ENCODE measurements at places on chromosomes 6 and 20.

DNA sequence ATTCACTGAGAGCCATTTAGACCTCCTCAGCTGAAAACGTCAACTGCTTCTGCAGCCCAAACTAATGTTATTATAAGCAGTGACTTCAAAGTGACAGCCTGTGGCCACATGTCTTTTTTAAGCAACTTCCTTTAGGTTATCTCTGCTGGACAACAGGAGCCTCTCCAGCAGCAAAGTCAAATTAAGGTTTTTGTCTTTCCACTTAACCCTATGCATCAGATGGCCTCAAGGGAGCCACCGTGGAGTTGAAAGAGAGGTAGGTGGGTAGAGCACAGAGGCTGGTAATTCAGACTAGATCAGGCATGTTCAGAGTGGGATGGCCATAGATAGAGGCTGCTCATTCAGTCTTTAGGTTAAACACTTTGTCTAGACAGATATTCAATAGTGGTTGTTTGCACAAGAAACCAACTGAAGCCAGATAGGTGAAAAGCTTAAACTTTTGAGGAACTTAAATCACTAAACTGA is 300.6 kb upstream of the ECI2 start:
- no peak for DNase-seq

GRCh38 chr6:157269261-157269794 is 54.0 kb downstream of the TMEM242 start:
- no peak for DNase-seq

DNA sequence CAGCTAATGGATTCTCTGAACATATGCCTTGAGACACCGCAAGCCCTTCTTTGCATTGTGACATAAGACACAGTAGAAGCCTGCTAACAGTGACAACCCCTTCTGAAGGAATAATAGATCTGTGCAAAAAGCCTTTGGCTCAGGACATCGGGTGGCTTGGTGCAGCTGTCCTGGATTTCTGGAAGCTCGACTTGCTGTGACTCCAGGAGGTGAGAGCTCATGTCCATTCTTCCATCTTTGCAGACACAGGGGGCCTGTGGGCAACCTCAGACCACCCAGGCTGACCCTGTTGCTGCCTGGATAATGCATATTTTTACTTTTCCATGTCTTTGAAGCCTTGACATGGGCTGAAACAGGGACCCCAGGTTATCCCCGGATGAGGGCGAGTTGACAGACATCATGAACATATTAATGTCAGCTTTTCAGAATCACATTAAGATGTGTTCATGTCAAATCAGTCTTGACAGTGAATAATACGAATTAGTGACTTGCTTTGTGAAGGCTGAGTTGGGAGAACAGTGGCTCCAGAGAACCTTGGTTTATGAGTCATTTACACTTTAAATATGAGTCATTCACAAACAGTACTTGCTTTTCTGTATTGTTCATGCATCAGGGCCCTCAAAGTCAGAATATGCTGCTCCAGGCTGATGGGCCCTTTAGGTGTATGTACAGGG is 66.8 kb upstream of the IYD start:
- no peak for DNase-seq

- no peak for DNase-seq
These were observed 150.6 kb upstream of the AFDN start for GRCh38 chr6:167676000-167676665.

DNA sequence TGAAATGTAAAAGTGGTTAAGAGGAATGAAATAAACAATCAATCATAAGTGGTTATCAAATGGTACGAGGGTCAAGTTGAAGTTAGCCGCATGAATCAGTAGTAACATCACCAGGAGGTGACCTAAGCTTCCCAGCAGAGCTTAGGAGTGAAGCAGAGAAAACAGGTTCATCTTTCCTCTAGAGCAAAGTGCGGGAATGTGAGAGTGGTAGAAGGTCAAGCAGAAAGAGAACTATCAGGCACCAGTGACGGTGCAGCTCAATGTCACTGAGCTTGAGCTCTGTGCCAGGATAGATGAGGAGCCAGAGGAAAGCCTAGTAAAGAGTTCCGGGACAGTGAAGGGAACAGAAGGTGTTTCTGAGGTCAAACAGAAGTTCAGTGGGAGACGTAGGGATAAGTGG is 20.8 kb upstream of the TNFAIP3 start:
- no peak for DNase-seq

DNA sequence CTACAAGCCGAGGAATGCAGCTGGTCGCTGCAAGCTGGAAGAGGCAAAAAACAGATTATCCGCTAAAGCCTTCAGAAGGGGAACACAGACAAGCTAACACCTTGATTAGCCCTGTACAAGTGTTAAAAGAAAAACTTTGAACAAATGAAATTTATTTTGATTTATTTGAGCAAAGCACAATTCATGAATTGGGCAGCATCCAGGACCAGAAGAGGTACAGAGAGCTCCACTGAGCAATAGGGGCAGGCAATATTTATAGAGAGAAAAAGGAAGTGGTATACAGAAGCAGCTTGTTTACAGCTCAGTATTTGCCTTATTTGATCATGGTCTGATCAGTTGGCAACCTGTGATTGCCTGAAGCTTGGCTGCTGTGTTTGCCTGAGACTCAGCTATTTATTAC is 17.6 kb downstream of the HLA-DOB start:
- DNase-seq: no peak

- no peak for DNase-seq
These were observed 90.5 kb upstream of the HEY2 start for GRCh38 chr6:125658759-125659431.

DNA sequence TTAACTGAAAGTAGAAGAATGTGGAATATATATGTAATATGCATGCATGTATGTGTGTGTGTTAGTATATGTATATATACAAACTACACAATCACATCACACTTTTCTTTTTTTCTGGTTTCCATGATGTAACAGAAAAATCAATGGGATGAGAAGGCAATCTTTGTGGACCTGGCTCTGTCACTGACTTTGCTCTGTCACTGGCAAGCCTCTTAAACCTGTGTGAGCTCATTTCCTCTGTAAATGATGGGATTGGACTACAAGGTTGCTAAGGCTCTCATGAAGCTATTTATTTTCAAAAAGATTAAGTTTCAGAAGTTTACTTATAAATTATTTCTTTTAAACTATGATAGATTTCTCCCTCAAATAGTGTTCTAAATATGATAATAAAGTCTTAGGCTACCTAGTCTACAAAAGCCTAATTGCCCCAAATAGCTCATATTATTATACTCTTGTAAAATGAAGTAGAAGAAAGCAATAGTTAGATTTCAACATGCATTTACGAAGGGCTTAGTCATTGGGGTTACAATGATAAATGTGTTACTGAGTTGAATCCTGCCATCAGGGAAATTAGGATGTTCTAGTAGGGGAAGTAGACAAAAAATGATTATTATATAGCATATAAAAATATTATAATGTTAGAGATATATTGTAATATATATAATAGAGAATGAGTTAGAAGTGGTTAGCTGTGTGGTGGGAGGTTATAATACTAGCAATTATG is 129.3 kb downstream of the AFG1L start:
- no peak for DNase-seq

DNA sequence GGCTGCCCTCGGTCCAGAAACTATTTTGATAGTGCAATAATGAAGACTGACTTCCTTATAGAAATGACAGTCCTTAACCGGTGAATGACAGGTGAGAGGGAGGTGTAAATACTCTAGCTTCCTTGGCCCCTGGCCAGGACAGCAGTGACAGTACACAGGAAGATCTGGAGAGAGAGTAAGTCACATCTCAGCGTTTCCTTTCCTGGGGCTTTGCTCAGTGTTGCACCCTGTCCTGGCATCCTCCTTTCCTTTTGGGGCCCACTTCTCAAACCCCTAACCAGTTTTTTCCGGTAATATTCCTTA is 336.9 kb downstream of the CD83 start:
- DNase-seq: peak; percentile 18

DNA sequence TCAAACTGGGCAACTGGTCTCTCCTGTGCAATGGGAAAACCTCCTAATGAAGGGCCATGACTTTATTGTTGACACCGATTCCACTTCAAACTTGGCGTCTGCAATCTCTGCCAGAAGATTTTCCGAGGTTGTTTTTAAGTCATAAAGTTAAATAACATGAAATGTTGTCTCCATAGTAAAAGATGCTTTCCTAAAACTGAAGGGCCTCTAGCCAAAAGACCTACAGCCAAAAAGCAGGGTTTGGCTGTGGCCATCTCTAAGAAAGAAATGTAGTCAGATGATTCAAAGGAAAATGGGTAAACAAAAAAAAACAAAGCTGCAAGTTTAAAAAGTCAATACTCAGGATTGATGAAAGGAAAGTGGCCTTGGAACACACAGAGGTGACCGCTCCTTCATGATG is 14.1 kb downstream of the CD93 start:
- DNase-seq: no peak

GRCh38 chr6:47075741-47076421 is 33.7 kb upstream of the ADGRF1 start:
- no peak for DNase-seq

DNA sequence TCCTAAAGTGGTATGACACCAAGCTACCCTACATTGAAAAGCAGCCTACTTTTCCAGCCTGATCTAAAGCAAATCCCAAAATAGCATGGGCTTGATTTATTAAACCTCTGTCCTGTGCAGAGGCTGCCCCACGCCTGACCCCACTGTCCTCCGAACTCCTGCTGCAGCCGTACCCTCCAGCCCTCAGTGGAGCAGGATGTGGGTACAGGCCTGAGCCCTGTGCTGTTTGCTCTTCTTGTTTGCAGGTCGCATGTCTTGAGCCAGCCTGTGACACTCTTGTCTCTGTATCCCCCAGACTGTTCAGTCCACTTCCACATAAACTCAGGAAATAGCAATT is 61.2 kb downstream of the RPP40 start:
- no peak for DNase-seq

DNA sequence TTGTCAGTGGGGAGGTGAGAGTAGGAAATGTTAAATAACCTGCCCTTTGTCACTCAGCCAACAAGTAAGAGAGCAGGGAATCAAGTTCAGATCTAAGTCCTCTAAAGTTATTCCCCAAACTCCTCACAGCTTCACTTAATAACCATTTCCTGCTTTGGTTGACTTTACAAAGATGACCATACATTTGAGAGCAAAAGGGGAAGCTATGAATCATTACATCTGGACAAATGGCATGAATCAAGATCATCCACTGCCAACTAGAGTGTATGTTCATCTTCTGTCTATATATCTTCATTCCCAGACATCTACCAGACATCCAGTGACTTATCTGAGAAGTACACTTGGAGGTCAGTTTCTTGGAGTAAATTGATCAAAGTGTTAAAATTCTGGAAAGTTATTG is 15.1 kb upstream of the HIVEP2 start:
- no peak for DNase-seq

DNA sequence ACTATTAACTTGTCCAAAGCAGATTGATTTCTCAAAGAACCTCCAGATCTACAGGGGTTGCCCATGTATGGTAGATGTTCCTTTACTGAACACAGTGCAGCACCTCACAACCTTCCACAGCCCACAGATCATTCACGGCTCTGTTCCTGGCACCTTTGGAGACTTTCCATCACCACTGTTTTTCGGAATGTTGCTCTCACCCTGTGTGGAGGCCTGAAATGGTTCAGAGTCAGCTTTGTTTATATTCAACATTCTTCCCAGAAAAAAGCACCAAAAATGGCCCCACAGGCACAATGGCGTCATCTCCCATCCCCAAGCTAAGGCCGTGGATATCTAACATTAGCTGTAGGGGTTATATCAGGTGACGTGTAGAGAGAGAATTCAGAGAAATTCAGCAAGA is 74.7 kb downstream of the DHX35 start:
- no peak for DNase-seq

DNA sequence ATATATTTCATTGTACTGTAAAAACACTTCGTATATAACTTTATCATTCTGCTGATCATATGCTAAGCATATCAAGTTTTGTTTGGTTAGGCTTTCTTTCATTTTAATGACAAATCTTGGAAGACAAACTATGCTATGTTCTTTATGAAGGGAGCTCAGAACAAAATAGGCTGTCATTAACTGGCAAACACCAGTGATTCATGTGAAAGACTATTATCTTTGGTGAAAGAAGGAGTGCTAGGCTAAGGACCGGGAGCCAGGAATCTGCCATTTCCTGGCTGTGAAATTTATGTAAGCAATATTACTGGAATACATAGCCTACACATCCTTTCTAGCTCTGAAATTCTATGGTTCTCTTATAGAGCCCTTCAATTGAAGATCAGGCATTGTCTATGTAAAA is 136.2 kb upstream of the CCN2 start:
- no peak for DNase-seq

- no peak for DNase-seq
These were observed 9.0 kb downstream of the MOCS3 start for GRCh38 chr20:50967586-50967985.

- DNase-seq: no peak
These were observed 4.4 kb downstream of the PNLDC1 start for GRCh38 chr6:159804504-159804903.

DNA sequence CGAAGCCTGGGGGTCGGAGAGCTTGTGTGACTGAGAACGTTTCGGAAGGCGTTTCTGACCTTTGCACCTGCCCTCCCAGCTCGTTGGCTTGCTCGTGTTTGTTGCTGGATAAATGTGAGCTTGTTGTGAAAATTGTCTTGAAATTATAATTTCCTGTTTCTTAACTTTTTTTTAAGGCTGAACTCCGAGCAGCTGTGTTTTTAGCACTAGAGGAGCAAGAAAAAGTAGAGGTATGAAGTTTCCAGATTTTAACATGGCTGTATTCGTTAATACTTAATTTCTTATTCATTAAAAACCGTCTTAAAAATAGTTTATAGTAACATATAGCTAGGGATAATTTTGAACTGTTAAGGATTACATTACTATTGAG is 672 bp downstream of the CEP43 start:
- no peak for DNase-seq

DNA sequence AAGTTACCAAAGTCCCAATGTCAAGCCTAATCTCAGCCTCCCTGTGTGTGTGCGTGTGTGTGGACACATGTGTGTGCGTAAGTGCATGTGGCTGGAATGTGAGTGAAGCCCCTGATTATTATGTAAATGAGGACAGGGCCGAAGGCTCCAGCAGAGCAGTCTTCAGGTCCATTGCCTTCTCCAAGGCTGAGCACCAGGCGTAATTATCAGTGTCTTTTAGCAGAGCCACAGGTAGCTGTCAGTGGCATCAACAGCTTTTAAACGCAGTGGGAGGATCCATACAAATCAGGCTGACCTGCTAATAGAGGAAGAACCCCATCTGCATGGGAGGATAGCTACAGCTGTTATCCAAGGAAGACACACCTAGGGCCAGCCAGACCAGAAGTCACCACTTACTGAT is 324.3 kb upstream of the MOCS1 start:
- DNase-seq: no peak

DNA sequence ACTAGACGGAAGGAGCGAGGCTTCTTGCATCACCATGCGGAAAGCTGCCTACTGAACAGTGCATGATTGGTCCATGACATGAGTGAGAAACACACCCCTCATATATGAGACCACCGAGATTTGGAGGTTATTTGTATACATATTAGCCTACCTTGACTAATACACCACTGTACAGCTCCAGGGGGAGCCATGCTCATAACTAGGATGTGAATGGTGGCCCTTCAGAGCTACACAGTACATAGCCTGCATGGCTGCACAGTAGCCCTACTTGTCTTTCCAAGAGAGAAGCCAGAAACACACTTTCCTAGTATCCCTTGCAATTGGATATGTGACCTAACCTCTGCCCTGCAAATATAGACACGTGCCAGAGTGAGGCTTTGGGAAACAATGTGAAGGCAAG is 21.8 kb upstream of the MCUR1 start:
- DNase-seq: no peak

- DNase-seq: peak; percentile 8
These were observed 299.9 kb upstream of the SUPT3H start for GRCh38 chr6:45677381-45678284.

- DNase-seq: no peak
These were observed 85.7 kb downstream of the CDH22 start for GRCh38 chr20:46222521-46223007.

- no peak for DNase-seq
These were observed 264.7 kb downstream of the ZNF217 start for GRCh38 chr20:53328961-53329360.
